ENCODE measurements at places on chromosomes 1 and 21.

DNA sequence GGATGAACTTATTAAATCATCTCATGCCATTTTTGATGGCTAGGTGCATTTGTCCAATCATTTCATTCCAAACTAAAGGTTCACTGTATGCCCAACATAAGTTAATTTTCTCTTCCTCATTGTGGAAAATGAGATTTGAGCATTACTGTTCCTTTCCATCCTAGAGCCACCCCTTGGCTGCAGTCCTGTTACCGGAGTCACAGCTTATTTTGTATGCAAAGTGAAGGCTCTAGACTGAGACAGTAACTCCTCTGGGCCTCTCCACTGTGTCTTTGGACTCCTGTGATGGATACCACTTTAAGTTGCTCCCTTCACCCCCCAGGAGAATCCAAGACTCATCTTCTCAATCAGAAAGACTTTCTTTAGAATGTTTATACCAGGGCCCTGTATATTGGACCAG is 59.7 kb downstream of the FGGY start:
- DNase-seq: no peak

GRCh38 chr1:21630571-21631343 is 38.4 kb downstream of the RAP1GAP start:
- DNase-seq: no peak

- DNase-seq: no peak
Measured at GRCh38 chr21:34707876-34708325, 39.1 kb downstream of the CLIC6 start.

DNA sequence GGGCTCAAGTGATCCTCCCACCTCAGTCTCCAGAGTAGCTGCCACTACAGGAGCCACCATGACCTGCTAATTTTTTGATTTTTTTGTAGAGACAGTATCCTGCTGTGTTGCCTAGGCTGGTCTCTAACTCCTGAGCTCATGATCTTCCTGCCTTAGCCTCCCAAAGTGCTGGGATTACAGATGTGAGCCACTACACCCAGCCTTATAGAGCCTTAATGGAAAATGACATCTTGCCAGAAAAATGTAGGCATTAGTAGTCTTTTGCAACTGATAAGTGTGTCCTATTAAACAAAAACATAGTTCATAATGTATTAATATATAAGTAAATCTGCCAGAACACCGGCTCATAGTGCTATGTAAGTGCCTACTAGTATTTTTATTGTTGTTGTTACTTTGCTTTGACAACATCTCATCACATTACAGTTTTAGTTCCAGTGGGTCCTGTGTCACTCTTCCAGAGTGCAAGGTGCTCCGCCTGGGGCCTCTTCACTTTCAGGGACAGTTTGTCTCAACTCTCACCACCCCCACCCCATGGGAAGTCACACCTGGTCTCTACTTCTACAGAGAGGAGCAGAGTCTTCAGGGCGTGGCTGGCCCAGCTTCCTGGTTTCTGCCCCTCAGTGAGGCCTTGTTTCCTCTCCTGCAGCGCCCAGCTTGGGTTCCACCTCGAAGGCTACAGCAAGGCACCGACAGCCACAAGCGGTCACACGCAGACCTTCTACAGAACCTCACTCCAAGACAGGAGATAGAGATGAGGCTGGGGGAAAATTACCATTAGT is 30.1 kb downstream of the RHOU start:
- DNase-seq: no peak

GRCh38 chr1:14511796-14512585 is 86.5 kb upstream of the KAZN start:
- no peak for DNase-seq

DNA sequence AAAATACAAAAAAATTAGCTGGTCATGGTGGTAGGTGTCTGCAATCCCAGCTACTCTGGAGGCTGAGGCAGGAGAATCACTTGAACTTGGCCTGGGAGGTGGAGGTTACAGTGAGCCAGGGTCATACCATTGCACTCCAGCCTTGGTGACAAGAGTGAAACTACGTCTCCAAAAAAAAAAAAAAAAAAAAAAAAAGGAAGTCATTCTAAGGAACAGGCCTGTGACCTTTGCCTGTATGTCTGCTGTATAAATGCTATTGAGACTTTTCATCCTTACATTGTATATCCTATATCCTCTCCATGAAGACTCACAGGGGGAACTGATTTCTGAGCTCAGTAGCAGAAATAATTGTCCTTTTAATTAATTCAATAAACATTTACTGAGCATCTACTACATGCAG is 7.5 kb upstream of the CTPS1 start:
- DNase-seq: no peak

- DNase-seq: no peak
Measured at GRCh38 chr1:44326024-44326701, 28.9 kb downstream of the ERI3 start.

- no peak for DNase-seq
Measured at GRCh38 chr1:33719326-33719725, 144.6 kb upstream of the HMGB4 start.

DNA sequence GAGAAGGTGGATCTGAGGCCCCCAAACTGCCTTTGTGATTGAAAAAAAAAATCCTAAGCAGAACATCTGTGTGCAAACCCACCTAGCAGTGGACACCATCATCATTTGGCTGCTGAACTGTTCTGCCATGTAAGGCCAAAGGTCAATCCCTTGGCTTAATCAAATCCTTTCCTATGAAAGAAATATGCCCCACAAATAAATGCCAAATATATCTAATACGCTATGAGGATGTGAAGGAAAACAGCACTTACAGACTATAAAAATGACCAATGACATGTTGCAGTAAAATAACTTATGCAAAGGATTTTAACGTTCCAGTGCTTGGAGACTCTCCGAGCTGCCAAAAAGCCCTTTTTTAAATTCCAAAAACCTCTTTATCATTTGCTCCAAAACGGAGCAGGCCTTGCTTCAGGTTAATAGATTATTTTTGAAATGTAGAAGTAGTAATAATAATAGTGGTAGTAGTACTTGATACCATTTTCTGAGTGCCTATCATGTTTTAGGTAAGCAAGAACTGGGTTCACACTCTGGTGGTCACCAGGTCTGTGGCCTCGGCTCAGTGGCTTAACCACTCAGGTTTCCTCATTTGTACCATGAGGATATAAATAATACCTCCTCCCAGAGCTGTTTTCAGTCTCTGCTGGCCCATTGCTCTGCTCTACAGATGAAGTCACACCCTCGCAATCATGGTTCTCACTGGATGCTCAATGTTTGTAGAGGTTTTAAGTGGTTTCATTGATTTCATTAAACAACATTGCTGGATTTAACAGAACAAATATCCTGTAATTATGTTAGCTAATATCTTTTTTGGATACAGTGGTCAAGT is 47.9 kb upstream of the EDEM3 start:
- DNase-seq: no peak

DNA sequence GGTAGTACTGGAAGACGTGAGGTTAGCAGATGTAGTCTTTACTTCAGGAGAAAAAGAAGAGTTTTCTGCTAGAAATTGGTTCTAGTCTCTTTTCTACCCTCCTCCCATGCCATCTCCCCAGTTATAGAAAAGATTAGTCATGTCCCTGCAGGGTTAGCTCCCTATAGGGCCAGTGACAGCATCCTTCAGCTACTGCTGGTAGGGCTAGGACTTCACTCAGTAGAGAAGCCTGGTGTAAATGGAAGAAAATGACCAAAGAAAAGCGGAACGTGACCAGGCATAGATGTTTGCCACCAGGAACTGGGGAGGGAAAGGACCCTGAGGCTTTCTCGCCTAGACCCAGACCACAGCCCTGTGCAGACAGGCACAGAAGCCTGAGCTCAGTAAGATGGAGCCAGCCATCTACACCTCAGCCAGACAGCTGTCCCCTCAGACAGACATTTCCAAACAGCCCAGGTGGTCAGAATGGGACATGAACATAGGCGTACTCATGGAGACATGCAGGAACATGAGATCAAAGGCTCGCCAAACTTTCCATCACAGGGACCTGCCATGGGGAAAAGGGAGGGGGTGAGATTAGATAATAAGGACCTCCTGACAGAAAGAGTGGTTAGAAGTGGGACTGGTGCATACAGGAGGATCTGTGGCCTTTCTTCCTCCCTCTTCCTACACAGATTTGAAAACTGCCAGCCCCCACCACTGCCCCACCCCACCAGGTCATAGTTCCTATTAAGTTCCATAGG is 23.5 kb upstream of the SLAMF9 start:
- DNase-seq: no peak

- DNase-seq: no peak
Measured at GRCh38 chr1:244118109-244118761, 67.2 kb downstream of the ZBTB18 start.

GRCh38 chr1:176885751-176886150 is 278.8 kb downstream of the ASTN1 start:
- no peak for DNase-seq

DNA sequence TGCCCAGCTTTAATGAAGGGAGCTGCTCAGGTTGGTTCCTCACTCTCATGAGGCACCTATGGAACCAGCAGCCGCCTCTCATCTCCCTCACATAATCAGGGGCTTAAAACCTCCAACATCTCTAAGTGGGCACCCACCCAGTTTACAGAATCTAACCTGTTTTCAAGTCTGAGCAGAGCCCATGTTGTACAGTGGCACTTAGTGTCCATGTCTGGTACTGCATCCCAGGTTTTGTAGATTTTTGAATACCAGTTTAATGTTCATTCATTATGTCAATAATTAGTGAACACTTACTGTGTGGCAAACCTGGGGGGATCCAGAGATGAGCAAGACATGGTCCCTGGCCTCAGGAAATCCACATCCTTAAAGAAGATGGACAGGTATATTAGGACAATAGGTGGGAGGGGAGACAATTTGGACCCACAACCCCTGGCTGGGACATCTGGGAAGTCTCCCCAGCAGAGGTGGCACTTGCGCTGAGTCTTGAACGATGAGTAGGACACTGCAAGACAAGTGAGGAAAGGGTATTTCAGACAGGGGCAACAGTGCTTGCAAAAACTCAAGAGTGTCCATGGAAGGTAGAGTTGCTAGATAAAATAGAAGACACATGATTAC is 83.3 kb downstream of the LACTBL1 start:
- DNase-seq: no peak

- peak; percentile 70 for DNase-seq
Measured at GRCh38 chr1:201481761-201482493, 12.9 kb upstream of the PHLDA3 start.

GRCh38 chr1:150760013-150760412 is 5.6 kb downstream of the CTSS start:
- no peak for DNase-seq

GRCh38 chr1:216500273-216500967 is 77.2 kb upstream of the USH2A start:
- DNase-seq: no peak

GRCh38 chr1:154272999-154273563 is 652 bp downstream of the HAX1 start:
- no peak for DNase-seq

Data from effector CD4-positive, alpha-beta T cell (primary cell).